Activated naive CD4-positive, alpha-beta T cell (primary cell): ENCODE measurements at places on chromosomes 3 and 15.

- no peak for DNase-seq
Observed at GRCh38 chr3:153311541-153311940, 149.5 kb downstream of the RAP2B start.

- DNase-seq = no peak
Observed at GRCh38 chr3:172647823-172648222, 63.0 kb downstream of the NCEH1 start.

DNA sequence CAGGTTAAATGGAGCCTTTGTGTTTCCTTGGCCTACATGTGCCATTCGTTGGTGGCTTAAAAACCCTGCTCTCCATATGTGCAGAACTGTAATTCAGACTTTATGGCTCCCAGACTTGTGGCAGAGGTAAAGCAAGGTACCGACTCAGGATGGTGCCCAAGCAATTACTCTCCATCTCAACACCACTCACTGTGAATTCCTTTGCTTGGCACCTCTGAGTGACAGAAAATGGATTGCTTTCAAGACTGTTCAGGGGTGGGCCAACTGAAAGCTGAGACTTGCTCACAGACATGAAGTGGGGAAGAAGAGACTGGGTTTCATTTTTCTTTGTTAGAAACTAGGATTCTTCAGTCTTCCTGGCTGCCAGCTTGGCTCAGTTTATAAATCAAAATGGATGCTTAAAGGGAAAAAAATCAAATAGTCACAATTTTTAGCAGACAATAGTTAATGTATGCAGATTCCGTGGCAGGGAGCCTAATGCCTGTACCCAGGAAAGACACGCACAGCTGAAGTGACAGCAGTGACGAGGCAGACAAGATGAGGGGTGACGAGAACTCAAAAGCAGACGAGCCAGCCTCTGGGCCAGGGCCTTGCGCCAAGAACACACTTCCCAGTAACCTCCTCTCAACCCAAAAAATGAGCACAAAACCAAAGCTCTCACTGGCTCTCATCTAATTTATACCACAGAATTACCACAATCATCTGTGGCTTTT lies 207.9 kb upstream of the SLC2A2 start:
- DNase-seq = no peak

DNA sequence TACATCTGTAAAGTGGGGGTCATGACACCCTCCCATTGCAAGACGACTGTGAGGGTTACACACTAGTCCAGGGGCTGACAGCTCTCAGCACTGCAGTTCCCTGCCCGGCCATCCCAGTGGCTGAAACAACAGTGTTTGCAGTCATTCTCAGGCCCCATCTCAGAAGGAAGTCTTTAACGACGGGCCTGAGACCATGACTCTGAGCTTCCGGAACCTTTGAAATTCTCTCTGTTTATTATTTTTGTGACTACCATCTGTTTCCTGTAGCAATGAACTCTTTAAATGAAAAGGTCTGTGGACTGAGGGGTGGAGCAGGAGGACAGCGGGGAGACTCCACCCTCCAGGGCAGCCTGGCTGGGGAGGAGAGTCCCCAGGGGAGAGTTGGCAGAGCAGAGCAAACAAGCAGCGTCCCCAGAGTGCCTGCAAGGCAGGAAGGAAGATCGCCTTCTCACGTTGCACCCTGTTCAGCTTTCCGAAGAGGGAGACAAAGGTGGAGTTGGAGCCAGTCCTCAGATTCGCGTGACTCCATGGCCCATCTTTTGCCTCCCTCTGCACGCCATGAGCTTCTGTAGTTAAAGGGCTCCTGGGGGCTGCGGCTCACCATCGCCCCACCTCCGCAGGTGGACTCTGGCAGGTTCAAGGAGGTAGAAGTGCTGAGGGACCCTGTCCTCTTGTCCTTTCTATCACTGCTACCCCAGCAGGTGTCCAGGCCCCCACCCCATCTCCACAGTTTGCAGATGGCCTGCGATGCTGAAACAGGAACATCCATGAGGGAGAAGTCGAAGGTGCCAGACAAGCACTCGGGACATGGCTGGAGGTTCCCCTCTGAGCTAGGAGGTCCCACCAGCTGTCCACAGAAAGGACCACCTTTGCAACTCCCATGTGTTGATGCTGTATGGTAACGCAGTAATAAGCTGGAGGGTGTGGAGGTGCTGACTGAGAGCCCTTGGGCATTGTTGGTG lies 525.8 kb upstream of the PROK2 start:
- DNase-seq = no peak

GRCh38 chr3:119497820-119498185 lies 544 bp upstream of the TIMMDC1 start:
- no peak for DNase-seq

GRCh38 chr3:12585970-12586369 lies 29.1 kb downstream of the MKRN2 start:
- no peak for DNase-seq

DNA sequence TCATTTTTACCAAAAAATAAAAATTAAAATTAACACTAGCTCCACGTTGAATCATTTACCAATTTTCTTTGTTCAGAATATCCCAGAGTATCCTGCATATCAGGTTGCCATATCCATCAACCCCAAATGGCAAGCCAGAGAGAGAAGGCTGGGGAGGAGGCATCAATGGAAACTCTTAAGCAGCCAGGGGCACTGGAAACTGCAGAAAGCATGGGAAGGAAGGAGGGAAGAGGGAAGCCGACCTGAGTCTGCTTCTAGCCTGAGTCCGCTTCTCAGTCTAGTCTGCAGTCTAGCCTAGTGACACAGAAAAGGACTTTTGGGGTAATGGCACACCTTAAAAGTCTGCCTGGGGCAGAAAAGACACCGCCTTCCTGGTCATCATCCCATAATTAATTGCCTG lies 1.6 kb upstream of the MTHFS start:
- no peak for DNase-seq

DNA sequence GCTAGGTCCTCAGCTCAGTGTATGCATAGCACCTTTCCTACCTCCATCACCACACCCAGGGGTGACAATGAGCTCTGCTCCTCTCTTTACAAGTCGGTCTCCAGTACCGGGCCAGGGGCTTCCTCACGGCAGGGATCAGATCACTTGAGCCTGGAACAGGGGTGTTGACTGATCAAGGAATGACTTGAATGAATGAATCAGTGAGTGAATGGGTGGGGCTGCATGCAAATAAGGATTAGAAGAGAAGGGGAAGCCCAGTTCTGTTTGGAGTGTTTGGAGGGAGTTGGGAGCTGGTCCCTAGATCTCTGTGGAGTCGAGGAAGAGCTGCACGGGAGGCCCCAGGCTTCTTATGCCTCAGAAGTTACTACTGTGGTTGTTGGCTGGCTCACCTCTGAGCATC lies 87.0 kb downstream of the TMEM266 start:
- no peak for DNase-seq

DNA sequence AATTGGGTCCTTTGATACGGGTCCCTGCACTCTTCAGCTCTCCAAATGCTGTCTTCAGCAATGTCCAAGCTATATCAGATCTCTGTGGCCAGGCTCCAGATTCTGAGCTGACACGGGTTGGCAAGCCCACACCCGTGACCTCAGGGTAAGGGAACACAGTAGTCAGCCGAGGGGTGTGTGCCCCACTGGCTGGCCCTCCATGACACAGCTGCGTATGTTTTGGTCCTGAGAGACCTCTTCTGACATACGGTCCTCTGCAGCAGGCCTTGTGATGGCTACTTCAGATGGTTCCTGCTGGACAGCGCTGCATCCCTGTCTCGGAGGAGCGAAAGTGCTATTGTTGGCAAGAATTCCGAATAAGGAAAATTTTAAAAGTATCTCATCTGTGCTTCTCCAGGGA lies 85.2 kb upstream of the ADAMTS17 start:
- DNase-seq = no peak

DNA sequence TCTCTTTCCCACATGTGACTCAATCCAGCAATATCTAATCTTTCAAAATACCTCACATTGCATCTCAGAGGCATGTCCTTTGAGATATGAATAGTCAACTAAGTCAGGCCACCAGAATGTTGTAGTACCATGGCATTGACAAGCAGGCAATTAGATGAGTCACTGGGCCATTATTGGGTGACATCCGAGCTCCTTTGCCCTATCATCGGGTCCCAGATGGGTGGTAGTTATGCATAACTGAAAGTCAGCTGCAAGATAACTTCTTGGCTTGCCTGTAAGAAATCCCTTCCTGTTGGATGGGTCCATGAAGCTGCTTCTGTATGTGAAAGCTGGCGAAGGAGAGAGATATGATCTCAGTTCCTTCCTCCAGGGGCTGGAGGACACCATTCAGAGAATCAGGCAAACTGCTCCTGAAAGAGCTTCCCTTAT lies 32.8 kb downstream of the ARRDC4 start:
- no peak for DNase-seq

DNA sequence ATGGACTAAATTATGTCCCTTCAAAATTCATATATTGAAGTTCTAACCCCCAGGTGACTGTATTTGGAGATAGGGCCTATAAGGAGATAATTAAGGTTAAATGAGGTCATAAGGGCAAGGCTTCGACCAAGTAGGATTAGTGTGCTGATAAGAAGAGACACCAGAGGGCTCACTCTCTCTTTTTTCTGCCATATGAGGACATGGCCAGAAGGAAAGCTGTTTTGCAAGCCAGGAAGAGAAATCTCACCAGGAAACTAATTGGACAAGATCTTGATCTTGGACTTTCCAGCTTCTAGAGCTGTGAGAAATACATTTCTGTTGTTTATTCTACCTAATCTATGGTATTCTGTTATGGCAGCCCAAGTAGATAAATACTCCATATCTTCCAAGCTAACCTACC lies 503.6 kb upstream of the NAALADL2 start:
- no peak for DNase-seq

- no peak for DNase-seq
Observed at GRCh38 chr3:57999417-58000115, 8.7 kb upstream of the FLNB start.

DNA sequence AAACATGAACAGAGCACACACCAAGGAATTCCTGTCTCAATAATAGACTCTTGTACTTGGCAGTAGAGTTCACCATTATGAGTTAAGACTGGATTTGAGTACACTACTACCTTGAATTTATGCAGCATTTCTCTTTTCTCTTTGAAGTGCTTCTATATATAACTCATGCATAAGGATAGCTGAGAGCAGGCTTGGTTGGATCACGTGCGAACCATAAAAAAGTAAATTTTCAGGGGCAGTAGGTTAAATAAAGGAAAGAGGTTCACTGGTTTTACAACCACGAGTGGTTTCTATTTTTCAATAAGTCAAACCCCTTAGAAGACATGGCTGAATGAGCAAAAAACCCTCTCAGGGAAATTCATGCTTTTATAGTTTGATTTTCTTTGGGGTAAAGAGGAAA lies 28.6 kb upstream of the PDZRN3 start:
- DNase-seq = no peak

GRCh38 chr15:60999771-61000170 lies 229.3 kb downstream of the RORA start:
- no peak for DNase-seq

GRCh38 chr3:154786724-154787123 lies 293.4 kb upstream of the MME start:
- DNase-seq = no peak

DNA sequence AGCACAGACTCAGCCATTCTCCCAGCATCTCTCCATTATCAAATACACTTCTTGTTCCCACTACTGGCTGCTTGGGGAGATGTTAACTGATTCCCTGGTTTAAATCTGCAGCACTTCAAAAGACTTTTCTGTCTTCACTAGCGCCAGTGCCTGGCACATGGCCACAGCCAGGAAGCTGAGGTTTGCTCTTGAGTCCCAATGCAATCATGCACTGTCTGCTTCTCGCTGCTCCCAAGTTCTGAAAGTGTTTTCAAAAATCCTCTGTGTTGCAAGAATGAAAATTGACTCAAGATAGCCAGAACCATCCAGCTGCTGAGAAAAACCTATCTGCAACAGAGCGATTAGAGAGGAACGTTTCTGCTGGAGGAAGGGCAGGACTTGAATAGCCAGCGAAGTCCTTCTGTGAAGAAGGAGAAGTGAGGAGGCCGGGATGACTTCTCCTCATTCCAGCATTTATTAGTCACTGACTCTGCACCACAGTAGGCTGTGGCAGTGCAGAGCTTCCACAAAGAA lies 358.4 kb upstream of the NR2F2 start:
- DNase-seq = no peak

DNA sequence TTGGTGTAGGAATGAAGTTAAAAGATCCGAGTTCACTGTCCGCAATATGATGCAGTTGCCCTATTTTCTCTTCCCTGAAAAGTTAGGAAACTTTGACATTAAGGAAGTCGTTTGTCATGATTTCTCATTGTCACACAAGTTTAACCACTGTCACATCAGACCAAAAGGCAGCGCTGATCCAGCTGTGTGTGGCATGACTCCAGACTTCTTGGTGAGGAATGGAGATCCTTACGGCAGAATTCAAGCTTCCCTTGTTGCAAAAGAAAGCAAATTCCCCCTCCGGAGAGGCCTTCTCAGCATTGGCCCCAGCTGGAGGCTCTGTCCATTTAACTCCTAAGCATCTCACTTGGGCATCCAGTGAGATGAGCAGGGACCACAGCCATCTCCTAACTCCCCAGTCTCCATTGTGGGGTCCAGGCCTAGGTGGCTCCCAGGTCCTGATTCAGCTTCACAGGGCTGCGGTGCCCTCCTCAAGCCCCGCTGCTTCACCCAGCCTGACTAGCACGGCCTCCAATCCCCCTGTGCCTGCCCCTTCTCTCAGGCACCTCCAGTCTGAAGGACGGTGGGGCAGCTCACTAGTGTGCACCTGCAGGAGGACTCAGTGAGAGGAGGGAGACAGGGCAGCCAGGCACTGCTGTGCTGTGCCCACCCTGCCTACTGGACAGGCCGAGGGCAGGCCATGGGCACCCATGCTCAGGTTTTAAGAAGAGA lies 159.5 kb downstream of the CHSY1 start:
- DNase-seq = no peak

DNA sequence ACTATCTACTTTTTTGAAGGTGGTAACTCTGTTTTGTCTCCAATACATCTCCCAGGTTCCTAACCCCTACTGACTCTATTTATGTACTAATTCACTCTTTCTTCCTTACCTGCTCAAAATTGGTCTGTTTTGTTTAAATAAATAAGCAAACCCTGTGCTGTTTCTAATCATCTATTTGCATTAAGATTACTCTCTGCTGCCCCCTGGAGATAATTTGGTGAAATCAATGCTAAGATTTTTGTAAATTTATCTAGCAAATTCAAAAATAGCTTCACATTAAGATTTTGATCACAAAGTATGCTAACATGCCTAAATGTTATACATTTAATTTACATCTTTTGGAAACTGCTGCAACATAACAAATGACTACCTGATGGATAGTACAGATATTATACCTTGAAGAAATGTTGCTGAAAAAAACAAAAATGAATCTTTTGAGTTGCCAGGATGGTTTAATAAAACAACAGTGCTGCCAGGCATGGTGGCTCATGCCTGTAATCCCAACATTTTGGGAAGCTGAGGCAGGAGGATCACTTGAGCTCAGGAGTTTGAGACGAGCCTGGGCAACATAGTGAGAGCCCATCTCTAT lies 4.4 kb upstream of the CD200R1 start:
- no peak for DNase-seq
